Substantia nigra (tissue), 51 donors: ENCODE measurements at places on chromosomes 7 and 10.

- no peak for DNase-seq
These were observed 62.5 kb upstream of the CAPZA2 start for GRCh38 chr7:116799916-116800315.

GRCh38 chr10:123257904-123258456 lies 103.8 kb downstream of the BUB3 start:
- DNase-seq = no peak

- DNase-seq = no peak
These were observed 103.4 kb downstream of the PRTFDC1 start for GRCh38 chr10:24849051-24849450.

DNA sequence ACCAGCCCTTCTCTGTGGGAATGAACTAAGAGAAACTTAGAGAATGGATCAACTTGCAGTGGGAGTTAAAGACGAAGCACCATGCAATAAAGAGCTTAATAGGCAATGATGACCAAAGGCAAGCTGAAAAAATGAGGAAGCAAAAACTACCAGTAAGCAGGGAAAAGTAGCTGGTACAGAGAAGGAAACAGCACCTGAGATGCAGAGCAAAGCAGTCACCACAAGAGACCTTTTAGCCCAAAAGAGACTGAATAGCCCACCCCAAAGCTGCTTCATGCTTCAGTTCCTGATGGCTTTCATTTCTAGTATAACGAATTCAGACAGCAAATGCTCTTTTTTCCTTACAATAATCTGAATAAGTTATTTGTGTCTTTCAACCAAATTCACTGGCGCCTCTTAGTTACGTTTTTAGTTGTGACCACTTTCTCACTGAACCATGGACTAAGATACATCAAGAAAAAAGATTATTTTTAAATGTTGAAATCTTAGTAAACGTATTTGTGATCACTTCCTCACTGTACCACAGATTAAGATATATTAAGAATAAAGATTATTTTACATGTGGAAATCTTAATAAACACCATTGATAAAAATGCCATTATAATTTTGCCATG lies 76.0 kb downstream of the USP6NL start:
- no peak for DNase-seq

- no peak for DNase-seq
These were observed 1.8 kb downstream of the ADRA2A start for GRCh38 chr10:111078505-111079185.

DNA sequence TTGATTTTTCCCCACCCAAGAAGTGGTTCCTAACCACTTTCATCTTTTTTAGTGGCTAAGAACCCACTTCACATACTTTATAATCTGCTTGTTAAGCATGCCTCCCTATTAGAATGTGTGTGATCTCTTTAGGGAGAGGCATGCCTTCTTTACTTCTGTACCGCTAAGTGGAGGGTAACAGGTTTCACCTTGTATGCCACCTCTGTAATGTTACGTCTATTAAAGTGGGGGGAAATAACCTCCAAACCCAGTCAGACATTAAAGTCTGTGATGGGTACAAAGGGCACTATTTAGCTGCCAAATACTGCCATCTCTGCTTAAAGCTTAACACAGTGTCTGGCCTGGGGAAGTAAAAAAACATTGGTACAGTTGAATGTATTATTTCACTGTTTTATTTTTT lies 51.9 kb downstream of the EPC1 start:
- DNase-seq = no peak

GRCh38 chr10:35704401-35704800 lies 62.3 kb upstream of the FZD8 start:
- no peak for DNase-seq

DNA sequence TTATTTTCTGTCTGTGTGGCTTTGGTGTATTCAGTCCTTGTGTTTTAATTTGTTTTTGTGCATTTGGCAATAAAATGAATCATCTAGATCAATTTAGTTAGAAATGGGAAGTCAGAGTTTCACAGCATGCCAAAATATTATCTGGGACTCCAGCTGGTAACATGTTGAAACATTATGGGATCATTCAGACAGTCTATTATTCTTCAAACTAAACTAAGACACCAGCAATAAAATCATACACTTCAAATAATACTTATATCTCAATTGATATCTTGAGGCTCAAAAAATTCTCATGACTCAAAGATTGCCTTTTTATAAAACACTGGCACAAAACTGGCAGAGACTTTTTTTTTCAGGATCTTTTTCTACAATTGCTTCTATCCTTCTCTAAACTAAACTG lies 5.8 kb upstream of the RP9 start:
- DNase-seq = no peak

DNA sequence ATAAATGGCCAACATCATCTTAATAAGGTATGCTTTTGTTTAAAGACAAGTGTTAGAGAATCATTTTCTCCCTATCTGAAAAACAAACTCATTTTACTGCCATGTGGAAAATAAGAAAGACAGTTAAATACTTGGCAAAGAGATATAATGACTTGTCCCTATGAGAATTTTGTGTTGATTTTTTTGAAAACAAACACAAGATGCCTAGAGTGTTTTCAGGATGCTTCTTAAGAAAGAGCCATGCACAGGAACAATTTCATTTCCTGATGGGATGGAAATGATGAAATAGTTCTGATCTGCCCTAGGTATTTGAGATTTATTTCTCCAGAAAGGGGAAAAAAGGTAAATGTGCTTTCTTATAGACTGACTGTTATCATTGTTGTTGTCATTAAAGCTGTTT lies 237.5 kb upstream of the GNAI1 start:
- DNase-seq = no peak

DNA sequence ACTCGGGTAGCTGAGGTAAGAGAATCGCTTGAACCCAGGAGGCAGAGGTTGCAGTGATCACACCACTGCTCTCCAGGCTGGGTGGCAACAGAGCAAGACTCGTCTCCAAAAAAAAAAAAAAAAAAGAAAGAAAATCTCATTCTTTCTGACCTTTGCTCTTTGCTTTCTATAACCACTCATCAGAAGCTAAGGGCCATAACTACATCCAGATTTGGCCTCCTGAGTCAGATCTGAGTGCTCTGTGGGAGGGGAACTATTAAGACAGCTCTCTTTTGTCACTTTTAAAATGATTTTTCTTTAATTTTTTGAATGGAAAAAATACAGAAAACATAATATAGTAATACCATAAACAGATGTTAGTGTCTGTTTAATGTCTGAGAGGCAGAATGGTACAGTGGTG lies 210.1 kb downstream of the KIAA1217 start:
- DNase-seq = no peak
